Progenitor cell of endocrine pancreas (in vitro differentiated cells): ENCODE measurements at places on chromosomes 7 and 10. TPM values are rescaled to one million over a fixed set of nuclear protein-coding genes. Genes with fewer than 3 reads are reported as not detected.

- H3K36me3 ChIP-seq = no peaks in the 10 kb centered on the region
- H3K27ac ChIP-seq = no peak overlapping the region
- no peak for DNase-seq
- no peak overlapping the region for H3K4me3 ChIP-seq
- no peaks in the 10 kb centered on the region for H3K4me1 ChIP-seq
Measured at GRCh38 chr7:151597541-151598444, 78.1 kb upstream of the RHEB start.

CPVL gene
- 22.1 and 23.1 TPM in 2 replicates for total RNA-seq

NXPH1 gene
- not detected in 2 replicates for total RNA-seq

- H3K4me3 ChIP-seq = no peak overlapping the region
- peaks cover 47% of the 10 kb centered on the region for H3K4me1 ChIP-seq
- H3K27ac ChIP-seq = peak overlapping the region; percentile 37
- no peaks in the 10 kb centered on the region for H3K36me3 ChIP-seq
- no peaks in the 10 kb centered on the region for H3K27me3 ChIP-seq
Measured at GRCh38 chr10:71970331-71970730, 6.1 kb downstream of the CHST3 start.

GRCh38 chr7:8176370-8177081 lies 85.4 kb downstream of the ICA1 start:
- no peak overlapping the region for H3K27ac ChIP-seq
- peaks cover 5% of the 10 kb centered on the region for H3K36me3 ChIP-seq
- no peak for DNase-seq
- peaks cover 8% of the 10 kb centered on the region for H3K4me1 ChIP-seq
- no peak overlapping the region for H3K4me3 ChIP-seq

- no peak for DNase-seq
- no peak overlapping the region for H3K4me3 ChIP-seq
- no peaks in the 10 kb centered on the region for H3K36me3 ChIP-seq
- peaks cover 5% of the 10 kb centered on the region for H3K4me1 ChIP-seq
Measured at GRCh38 chr10:88992921-88993524, 2.4 kb downstream of the FAS start.
